ENCODE measurements at places on chromosomes 2 and 18.

DNA sequence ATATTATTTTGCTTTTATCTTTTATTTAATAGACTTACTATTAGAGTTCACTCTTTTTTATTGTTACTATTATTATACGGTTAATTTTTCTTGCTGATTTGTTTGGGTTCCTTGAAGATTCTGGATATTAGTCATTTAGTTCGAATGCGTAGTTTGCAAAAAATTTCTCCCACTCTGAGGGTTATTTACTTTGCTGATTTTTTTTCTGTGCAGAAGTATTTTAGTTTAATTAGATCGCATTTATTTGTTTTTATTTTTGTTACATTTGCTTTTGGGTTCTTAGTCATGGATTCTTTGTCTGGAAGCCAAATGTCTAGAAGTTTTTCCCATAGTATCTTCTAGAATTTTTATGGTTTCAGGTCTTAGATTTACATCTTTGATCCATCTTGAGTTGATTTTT is 585.2 kb downstream of the CPS1 start:
- DNase-seq = no peak

- no peak for DNase-seq
Observed at GRCh38 chr18:22067109-22067508, 102.3 kb upstream of the GATA6 start.

GRCh38 chr2:106859498-106859897 is 26.5 kb downstream of the ST6GAL2 start:
- no peak for DNase-seq

GRCh38 chr2:43212931-43213330 is 13.5 kb downstream of the ZFP36L2 start:
- DNase-seq = no peak

DNA sequence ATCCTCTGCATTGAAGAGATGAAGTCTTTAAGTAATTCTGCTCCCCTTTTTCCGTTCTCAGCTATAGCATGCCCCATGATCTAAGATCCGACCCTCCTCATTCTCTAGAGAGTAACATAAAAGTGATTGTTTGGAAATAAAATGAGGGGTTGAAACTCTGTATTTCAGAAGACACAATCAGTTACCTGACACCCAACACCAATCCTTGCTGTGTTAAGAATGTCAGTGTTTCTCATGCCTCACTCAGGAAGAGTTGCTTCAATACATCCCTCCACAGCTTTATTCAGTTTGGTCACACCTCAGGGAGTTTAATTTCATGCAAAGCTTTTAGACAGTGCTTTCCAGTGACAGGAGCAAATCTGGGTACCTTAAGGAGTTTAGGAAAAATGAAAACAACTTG is 49.9 kb upstream of the RBBP8 start:
- no peak for DNase-seq

- peak; percentile 28 for DNase-seq
Observed at GRCh38 chr2:222903234-222904220, 42.7 kb downstream of the ACSL3 start.

- DNase-seq = no peak
Observed at GRCh38 chr2:160977376-160977775, 182.9 kb upstream of the TANK start.

- no peak for DNase-seq
Observed at GRCh38 chr18:35917043-35917442, 55.4 kb upstream of the RMP24 start.

DNA sequence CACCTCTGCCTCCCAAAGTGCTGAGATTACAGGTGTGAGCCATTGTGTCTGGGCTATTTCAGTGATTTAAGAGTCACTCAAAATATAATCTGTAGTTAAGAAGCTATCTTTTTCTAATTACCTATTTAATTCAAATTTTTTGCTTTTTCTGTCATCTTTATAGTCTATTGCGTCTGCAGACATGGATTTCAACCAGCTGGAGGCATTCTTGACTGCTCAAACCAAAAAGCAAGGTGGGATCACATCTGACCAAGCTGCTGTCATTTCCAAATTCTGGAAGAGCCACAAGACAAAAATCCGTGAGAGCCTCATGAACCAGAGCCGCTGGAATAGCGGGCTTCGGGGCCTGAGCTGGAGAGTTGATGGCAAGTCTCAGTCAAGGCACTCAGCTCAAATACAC is 95.1 kb downstream of the COMMD1 start:
- DNase-seq = no peak

GRCh38 chr2:100730290-100730868 is 89.6 kb upstream of the NPAS2 start:
- DNase-seq = no peak

DNA sequence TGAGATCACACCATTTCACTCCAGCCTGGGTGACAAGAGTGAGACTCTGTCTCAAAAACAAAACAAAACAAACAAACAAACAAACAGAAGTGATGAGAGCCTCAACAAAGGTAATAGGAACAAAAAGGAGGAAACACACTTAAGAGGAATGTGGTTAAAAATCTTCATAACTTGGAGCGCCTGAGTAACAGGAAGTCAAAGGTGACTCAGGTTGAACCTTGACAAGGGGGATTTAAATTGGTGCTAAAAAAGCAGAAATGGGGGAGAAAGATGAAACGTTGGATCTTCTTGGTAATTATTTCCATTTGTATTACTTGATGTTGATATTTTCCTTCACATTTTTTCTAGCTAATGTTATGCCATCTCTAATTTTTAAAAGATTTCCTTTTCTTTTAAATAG is 318.5 kb upstream of the TCF4 start:
- no peak for DNase-seq

DNA sequence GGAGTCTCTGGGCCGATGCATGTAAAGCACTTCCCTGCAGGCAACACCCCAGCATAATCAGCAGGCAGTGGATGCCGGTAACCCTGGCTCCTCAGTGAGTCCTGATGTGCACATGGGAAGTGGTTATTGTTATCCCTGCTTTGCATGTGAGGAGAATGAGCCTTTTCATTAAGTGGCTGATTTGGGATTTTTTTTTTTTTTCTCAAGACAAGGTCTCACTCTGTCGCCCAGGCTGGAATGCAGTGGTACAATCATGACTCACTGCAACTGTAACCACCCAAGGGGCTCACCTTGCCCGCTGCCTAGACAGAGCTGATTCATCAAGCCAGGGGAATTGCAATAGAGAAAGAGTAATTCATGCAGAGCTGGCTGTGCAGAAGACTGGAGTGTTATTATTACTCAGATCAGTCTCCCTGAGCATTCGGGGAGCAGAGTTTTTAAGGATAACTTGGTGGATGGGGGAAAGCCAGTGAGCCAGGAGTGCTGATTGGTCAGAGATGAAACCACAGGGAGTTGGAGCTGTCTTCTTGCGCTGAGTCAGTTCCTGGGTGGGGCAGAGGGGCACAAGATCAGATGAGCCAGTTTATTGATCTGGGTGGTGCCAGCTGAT is 95.4 kb downstream of the SOCS6 start:
- DNase-seq = peak; percentile 21

DNA sequence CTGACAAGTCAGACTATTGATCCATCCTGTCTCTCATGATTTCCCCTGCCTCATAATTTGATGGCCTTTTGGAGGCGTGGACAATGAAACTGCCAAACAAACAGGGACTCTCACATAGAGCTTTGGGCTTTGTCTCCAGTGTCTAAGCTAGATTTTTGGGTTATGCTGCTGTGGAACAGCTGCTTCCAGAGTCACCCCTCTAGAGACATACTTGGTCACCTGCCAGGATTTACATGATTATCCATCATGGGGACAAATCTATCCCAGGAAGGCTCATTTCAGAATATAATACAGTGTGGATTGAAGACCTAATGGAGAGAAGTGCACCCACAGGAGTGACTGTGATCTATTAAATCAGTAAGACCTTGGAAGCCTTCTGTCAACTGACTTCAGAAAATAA is 159.6 kb downstream of the SLC8A1 start:
- DNase-seq = no peak

- DNase-seq = no peak
Observed at GRCh38 chr18:26794230-26795101, 71.0 kb downstream of the AQP4 start.

DNA sequence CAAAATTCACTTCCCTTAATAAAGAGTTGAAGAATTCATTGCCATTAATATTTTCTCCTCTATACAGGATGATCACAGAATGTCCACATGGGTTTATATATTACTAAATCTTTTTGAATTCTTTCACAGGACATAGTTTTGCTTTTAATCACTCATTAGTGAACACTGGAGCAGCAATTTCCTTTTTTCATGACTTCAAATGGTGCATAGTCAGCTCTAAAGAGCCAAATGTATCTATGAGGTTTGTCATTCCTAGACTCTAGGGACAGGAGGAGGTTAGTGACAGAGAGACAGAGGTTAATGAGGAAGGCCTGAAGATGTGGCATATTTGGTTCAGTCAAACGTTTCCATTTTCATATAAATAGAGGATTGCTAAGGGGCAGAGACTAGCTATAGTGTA is 111.8 kb downstream of the FSHR start:
- no peak for DNase-seq

GRCh38 chr2:7835693-7836680 is 845.9 kb upstream of the ID2 start:
- DNase-seq = no peak

DNA sequence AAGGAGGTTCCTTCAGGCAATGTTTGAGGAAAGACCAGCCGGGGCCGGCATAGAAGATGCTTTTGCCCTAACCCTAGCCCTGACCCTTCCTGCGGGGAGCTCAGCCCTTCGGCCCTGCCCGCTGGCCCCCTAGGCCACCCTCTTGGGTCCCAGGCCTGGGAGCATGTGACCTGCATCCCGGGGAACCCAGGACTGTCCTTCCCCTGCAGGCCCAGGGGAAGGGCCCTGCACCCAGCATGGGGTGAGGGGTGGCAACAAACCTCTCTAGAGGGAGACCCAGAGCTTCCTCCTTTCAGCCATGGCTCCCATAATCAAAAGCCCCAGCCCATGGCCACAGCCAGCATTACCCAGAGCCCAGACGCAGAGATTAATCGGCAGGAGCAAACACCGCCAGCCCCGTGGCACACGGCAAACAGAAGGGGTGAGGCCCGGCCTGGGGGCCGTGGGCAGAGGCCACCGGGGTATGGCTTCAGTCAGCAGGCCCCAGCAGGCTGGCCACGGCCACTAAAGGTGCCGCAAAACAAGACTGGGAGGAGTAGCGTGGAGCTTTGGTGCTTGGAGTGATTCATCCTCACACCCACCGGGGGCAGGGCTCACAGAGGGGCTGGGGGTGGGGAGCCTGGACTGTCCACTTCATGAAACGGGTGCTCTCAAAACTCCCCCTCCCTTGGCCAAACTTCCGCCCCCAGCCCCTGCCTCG is 61.6 kb upstream of the HPCAL1 start:
- no peak for DNase-seq

Data from smooth muscle cell of the brain vasculature (primary cell).